ENCODE measurements at places on chromosomes 6 and 20.

- no peak for DNase-seq
These were observed 125.6 kb downstream of the FOXC1 start for GRCh38 chr6:1735239-1735803.

DNA sequence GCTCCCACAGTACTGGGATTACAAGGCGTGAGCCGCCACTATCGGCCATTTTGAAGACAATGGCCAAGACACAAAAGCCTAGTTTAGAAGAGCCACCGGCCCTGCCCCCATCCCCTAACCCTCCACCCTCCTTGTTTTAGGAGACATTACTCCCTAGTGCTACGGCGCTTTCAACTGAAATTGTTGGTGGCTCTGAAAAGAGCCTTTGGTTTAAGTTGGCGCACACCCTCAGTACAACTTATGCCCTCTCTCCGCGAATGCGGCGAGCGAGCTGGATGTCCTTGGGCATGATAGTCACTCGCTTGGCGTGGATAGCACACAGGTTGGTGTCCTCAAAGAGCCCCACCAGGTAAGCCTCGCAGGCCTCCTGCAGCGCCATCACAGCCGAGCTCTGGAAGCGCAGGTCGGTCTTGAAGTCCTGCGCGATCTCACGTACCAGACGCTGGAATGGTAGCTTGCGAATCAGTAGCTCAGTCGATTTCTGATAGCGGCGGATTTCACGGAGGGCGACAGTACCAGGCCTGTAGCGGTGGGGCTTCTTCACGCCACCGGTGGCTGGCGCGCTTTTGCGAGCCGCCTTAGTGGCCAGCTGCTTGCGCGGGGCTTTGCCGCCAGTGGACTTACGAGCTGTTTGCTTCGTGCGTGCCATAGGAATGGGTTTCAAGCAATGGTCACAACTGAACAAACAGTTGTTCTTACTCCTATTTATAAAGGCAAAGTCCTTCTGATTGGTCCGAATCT, 114.9 kb upstream of the BTN3A2 start:
- peak; percentile 74 for DNase-seq

DNA sequence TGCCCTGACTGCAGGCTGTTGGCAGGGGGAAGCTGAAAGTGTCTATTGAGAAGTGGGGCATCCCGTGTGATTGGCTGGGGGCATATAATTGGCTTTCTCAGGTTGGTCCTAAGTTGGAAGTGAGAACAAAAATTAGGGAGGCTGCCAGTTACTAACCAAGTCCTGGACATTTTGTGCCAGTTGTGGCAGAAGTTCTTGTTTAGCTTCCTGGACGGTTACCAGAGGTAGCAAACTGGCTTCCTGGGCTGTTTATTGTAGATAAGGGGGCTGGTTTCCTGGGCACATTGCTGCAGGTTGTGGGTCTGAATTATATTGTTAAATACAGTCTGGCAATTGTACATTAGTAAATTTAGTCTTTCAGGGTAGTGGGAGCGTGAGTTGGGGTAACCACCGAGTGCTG, 50.6 kb upstream of the SLC2A12 start:
- no peak for DNase-seq

GRCh38 chr20:37938181-37938750, 35.3 kb downstream of the VSTM2L start:
- DNase-seq = no peak

GRCh38 chr20:51503376-51503775, 39.1 kb downstream of the NFATC2 start:
- no peak for DNase-seq

- DNase-seq = no peak
These were observed 2.0 kb downstream of the CST5 start for GRCh38 chr20:23877524-23877923.

DNA sequence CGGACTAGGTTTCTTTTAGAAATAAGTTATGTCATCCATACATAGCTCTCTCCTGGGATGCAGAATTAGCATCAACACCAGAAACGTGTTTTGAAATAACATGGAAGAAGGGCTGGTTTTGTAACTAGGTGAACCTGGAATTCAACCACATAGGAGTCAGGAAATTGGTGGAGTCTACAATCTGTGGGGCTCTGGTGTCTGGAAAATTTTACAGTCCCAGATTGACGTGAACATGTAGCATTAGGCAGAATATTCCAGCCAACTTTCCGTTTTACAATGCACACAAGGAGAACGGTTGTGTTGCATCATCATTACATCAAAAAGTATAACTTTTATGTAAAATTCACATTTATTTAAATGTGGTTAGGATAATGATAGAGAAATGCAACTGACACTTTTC, 1.9 kb downstream of the KCNQ5 start:
- no peak for DNase-seq

DNA sequence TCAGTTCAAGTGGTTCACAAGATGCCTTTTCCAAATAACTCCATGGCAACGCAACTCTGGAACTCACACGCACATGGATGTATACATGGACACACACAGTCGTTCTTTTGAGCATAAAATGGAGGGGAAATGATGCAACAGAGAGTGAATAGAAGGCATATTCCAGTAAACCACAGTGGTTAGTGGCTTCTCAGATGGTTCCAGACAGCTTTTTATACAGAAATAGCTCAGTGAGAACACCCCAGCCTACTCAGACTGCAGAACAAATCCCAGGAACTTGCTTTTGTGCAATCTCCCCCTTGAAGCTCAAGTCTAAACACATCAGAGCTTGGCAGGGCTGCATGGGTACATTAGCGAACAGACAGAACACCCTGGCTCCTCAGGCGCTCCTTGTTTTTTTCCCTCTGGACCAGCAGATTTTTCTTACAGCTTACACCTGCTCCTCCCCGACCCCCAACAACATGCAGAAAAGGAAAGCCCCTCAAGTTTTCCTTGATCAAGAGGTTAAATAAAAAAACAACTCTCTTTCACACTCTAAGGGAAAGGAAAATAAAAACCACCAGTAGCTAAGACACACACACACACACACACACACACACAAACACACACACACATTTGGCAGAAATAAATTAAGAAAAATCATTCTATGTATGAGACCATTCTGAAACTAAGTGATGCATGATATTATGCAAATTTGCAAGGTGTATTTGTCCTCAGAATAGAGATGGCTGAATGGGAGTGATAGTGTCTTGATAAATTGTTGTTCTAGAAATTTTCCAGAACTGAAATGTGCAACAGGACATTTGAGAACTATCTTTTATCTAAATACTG, 51.2 kb upstream of the RANBP9 start:
- DNase-seq = peak; percentile 99

GRCh38 chr6:132202574-132202973, 198.7 kb downstream of the MOXD1 start:
- DNase-seq = peak; percentile 82

- no peak for DNase-seq
These were observed 23.7 kb downstream of the MAP1LC3A start for GRCh38 chr20:34582221-34582620.

- DNase-seq = peak; percentile 36
These were observed 55.1 kb downstream of the CEBPB start for GRCh38 chr20:50245498-50246366.

- DNase-seq = peak; percentile 72
These were observed 263.9 kb upstream of the NT5E start for GRCh38 chr6:85185977-85186376.

DNA sequence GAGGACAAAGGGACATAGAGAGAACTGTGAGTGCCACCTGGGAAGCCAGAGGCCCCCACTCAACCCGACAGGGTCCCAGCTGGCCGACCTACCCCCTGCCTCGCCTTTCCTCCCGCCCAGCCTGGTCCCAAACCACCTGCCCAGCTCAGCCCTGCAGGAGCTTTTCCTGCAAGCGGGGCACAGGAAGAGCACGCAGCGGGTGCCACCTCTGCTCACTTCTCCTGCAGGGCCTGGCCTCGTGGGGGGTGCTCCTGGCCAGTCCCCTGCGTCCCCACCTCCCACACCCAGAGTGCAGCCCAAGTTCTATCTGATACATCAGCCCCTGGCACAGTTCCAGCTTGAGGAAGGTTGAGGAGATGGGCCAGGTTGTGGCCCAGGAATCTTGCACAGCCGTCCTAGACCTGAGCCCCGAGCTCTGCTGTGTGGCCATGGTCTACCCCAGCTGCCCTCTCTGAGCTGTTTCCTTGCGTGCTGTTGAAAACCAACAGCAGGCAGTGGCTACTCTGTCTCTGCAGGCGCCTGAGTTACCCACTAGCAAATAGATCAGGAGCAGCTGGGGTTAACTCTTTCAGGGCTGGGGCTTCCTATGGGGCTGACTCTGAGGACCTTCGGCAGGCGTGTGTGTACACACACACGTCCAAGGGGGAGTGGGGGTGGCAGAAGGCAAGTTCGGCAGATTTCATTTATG, 1.7 kb downstream of the NECAB3 start:
- DNase-seq = peak; percentile 10

DNA sequence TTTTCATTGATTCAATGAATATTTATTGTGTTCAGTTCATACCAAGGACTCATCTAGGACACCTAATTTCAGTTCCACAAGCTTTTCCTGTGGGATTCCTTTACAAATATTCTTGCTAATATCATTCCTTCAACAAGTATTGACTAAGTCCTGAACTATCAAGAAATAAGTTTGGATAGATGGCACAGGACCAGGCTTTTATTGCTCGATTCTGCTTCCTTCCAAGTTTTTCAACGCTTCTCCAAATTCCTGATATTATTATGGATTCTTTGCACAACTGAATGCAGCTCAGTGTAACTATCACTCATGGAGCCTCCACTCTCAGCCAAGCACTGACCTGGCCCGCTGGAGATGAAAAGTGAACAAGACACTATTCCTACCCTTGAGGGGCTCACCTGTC, 32.7 kb upstream of the COL21A1 start:
- no peak for DNase-seq

DNA sequence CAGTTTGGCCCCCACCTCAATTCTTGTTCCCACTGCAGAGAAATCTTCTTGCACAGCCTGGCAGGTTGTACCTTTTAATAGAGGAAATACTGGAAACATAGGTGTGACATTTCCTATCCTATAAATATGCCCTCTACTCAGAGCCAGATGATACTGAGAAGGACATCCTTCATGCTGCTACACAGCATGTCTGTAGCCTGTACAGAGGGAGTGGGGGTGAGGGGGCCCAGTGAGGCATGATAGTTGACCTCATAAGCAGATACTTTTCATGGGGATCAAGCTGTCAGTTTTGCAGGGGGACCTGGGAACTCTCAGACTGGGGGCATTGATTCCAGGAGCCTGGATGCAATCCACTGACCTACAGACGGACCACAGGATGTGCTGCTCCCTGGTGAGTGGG, 96.2 kb upstream of the TOP1 start:
- no peak for DNase-seq

Measured in fibroblast of upper back skin (primary cell).